Fibroblast of lung (primary cell): ENCODE measurements at places on chromosomes 6 and 20. TPM values are rescaled to one million over a fixed set of nuclear protein-coding genes. Genes with fewer than 3 reads are reported as not detected.

DNA sequence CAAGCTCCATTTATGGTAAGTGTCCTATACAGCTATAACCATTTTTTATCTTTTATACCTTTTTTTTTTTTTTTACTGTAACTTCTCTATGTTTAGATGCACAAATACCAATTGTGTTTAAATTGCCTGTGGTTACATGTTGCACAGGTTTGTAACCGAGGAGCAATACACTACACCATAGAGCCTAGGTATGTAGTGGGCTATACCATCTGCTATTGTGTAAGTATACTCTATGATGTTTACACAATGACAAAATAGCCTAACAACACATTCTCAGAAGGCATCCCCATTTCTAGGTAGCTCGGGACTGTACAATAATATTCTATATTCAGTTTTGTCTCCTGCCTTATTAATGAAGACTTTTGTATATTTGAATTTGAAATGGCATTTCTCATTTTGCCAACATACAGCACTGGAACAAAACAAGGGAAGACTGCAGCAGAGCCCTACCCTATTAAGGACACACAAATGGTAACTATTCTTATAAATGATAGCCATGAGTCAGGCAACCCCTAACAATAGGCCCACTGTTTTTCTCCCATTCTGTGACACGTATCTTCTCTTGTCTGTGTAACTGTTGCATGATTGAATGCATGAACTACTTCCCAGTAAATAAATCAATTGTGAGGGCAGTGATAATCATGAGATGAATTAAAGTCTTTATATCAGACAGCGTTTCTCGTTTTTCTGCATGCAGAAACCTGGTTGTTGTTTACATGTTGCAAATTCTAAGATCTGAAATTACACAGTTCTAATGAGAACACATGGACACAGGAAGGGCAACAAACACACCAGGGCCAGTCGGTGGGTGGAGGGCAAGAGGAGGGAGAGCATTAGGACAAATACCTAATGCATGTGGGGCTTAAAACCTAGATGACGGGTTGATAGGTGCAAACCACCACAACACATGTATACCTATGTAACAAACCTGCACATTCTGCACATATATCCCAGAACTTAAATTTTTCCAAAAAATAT lies 173.9 kb downstream of the EPM2A start:
- DNase-seq: peak; percentile 43
- no peaks in the 10 kb centered on the region for H3K4me1 ChIP-seq
- no peak overlapping the region for H3K27ac ChIP-seq
- H3K27me3 ChIP-seq: no peaks in the 10 kb centered on the region
- H3K4me3 ChIP-seq: no peak overlapping the region

The ZNF335 gene
- 7.2 and 10.2 TPM in 2 replicates for total RNA-seq

DNA sequence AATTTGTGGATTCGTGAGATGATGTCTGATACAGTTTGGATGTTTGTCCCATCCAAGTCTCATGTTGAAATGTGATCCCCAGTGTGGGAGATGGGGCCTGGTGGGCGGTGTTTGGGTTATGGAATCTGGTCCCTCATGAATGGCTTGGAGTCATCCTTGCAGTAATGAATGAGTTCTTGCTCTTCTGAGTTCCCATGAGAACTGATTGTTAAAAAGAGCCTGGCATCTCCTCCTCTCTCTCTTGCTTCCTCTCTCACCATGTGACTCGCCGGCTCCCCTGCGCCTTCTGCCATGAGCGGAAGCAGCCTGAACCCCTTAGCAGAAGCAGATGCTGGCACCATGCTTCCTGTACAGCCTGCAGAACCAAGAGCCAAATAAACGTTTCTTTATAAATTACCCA lies 30.5 kb upstream of the RPP40 start:
- H3K4me1 ChIP-seq: no peaks in the 10 kb centered on the region
- H3K4me3 ChIP-seq: no peak overlapping the region
- no peaks in the 10 kb centered on the region for H3K27me3 ChIP-seq
- H3K27ac ChIP-seq: no peak overlapping the region

DNA sequence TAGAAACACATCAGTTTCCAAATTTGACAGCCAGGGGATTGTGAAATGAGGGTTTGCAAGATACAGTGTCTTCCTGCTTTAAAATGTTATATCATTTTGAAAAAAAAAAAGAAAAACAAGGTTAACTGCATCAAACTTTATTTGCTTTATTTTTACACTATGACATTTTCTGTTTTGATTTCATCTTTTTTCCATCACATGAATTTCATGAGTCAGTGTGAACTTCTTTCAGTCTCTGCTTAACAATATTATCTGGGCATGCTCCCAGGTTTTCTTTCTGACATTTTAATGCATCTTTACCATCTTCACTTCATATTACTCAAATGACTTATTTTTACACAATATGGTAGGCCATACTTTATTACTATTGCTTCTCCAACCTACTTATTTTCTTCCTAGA lies 1.9 kb downstream of the NCOA7 start:
- peak; percentile 78 for DNase-seq
- H3K27ac ChIP-seq: no peak overlapping the region

The SYNDIG1 gene
- 0.17 and 0.51 TPM in 2 replicates for total RNA-seq

The DDO gene
- 8.7 and 12.2 TPM in 2 replicates for total RNA-seq

GRCh38 chr6:139640448-139640847 lies 266.0 kb upstream of the CITED2 start:
- no peak overlapping the region for H3K27ac ChIP-seq
- H3K4me1 ChIP-seq: no peaks in the 10 kb centered on the region
- no peaks in the 10 kb centered on the region for H3K36me3 ChIP-seq
- no peaks in the 10 kb centered on the region for H3K27me3 ChIP-seq

DNA sequence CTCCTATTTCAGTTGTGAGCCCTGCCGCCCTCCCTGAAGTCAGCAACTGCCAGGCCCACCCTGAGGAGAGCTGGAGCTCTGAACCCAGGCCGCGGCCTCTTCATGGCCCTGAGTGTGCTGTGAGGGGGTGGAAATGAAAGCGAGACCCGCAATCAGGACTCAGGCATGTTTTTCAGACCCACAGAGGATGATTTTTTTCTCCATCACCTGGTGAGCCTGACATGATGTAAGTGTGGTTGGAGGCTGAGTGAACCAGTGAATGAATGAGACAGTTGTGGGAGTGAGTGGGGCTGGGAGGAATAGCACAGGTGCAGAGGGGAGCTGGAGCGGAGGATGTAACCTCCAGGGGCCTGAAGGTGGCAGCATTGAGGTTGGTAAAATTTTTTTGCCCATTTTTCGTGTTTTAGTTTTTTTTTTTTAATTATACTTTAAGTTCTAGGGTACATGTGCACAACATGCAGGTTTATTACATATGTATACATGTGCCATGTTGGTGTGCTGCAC lies 18.3 kb downstream of the RAET1L start:
- H3K4me3 ChIP-seq: no peak overlapping the region
- no peak for DNase-seq
- no peak overlapping the region for H3K27ac ChIP-seq
- no peaks in the 10 kb centered on the region for H3K4me1 ChIP-seq
- H3K36me3 ChIP-seq: no peaks in the 10 kb centered on the region
